ENCODE measurements at places on chromosomes 16 and 17. TPM values are rescaled to one million over a fixed set of nuclear protein-coding genes. Genes with fewer than 3 reads are reported as not detected.

KRTAP3-1 gene
- not detected for total RNA-seq

CACNG3 gene
- not detected for total RNA-seq

HBM gene
- total RNA-seq: not detected

PIPOX gene
- 2.5 TPM for total RNA-seq

DNAH2 gene
- not detected for total RNA-seq

TP53TG3C gene
- not detected for total RNA-seq

TM4SF5 gene
- not detected for total RNA-seq

TUBB3 gene
- total RNA-seq: 0.38 TPM

TPPP3 gene
- not detected for total RNA-seq

SECTM1 gene
- total RNA-seq: 3.8 TPM

CD79B gene
- 24.3 TPM for total RNA-seq

NIP7 gene
- 35.3 TPM for total RNA-seq

NPIPB6 gene
- total RNA-seq: 2.0 TPM

FOXN1 gene
- total RNA-seq: not detected

NPIPA5 gene
- 13.1 TPM for total RNA-seq

All from activated naive CD4-positive, alpha-beta T cell treated with anti-CD3 and anti-CD28 coated beads for 36 hours (primary cell).